HT-29 (cell line): ENCODE measurements at places on chromosomes 4 and X.

GRCh38 chr4:144645102-144645630, 790 bp upstream of the HHIP start:
- DNase-seq: no peak

GRCh38 chr4:11252149-11252548, 176.5 kb downstream of the HS3ST1 start:
- no peak for DNase-seq

- no peak for DNase-seq
Measured at GRCh38 chrX:149230689-149231088, 274.4 kb downstream of the IDS start.

DNA sequence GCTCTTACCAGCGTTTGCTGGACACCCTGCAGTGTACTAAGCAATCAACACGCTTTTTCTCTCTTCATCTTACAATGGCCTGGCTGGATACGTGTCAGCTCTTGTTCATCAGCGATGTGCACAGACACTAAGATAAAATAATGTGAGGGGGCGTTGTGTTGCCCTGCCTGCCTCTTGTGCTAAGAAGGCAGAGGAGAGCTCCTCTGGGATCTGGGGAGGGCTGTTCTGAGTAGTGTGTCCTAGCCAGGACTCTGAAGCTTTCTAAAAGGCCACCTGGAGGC, 49.7 kb downstream of the NELFA start:
- no peak for DNase-seq

DNA sequence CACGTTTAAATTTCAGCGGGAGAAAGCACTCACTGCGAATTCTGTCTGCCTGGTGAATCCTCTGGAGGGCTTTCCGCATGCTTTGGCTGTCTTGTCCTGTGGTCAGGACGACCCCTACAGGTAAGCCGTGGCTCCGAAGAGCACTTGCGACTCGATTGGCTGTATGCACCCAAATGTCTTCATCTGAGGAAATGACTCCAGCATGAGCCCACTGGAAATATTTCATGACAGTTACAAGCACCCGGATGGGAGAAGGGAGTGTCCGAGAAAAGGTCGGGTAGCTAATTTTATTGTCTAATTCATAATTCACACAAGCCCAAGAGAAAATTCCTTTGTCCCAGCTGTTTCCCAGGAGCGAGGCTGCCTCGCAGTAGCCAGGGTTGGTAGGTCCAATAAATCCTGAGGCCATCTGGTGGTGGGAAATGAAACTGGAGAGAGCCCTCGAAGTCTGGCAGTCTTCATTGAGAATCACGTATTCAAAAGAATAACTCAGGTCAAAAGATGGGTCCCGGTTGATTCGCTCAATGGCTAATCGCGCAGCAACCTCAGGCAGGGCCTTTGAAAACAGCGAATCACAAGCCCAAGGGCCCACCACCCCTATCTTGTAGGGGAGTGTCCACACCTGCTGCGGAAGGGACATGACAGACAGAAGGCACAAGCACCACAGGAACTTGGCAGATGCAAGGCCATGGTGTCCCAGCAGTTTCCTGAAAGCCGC, 6.6 kb downstream of the GUCY2F start:
- DNase-seq: peak; percentile 55

- no peak for DNase-seq
Measured at GRCh38 chr4:1151541-1151940, 20.8 kb downstream of the SPON2 start.

- DNase-seq: no peak
Measured at GRCh38 chr4:126455865-126456264, 1141.1 kb downstream of the FAT4 start.

GRCh38 chr4:808860-809570, 16.9 kb downstream of the CPLX1 start:
- DNase-seq: no peak

DNA sequence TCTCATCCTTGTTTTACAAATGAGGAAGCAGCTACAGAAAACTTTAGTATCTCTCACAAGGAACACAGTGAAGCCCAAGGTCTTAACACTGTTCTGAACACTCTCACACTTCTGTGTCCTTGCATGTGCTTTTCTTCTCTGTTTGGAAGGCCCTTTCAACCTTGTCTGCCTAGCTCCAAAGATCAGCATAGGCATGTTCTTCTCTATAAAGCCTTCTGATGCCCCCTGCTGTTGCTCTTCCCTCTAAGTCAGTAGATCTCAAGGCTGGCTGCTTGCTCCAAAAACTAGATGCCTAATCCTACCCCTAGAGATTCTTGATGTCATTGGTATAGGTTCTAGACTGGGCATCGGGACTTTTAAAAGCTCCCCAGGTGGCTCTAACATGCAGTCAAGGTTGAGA, 5.9 kb downstream of the APOO start:
- DNase-seq: peak; percentile 73

- no peak for DNase-seq
Measured at GRCh38 chr4:180169394-180169793, 2073.8 kb upstream of the TENM3 start.

DNA sequence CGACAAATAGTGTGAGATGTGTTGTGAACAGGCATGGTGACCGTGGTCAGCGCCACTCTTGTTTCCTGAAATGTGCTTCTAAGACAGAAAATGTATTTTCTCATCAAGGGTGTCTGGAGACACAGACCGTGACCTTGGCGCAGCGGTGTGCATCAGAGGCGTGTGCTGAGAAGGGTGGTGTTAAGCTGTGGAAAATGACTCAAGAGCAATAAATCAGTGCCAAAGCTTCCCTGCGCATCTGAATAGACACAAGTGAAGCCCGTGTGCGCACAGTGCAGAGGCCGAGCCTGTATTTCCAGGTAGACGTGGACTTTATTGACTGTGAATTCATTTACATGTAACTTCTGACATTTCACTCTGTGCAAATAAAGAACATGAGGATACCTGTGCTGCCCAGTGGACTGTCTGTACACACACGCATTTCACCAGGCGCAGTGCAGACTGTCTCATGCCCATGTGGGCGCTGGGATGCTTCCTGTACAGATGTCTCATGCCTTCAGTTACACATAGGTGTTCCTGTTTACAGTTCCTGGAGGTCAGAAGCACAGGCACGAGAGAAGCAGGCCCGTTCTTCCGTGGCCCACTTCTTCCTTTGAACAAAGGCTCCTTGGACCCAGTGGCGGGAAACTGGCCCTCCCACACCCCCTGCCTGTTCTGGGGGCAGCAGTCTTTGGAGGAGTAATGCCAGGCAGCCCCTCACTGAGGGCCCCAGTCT, 31.9 kb downstream of the NSG1 start:
- no peak for DNase-seq

DNA sequence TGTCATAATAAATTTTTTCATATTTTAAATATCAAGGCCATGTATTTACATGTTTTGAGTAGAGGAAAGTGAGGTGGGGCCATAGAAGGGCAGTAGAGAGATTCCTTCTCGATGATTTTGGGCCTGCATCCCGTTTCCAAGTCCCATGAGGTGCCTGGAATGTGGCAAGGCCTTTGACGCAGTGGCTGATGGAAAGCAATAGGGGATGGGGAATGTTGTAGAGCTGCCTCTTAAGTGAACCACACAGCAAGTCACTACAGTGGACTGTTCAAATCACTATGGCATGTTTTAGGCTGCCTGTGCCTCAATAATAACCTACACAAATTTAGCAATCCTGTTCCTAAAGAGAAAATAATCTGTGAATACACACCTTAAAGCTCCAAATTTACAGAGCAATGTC, 48.3 kb downstream of the ANXA5 start:
- DNase-seq: no peak

GRCh38 chr4:40978548-40978947, 228.8 kb downstream of the NSUN7 start:
- DNase-seq: no peak

DNA sequence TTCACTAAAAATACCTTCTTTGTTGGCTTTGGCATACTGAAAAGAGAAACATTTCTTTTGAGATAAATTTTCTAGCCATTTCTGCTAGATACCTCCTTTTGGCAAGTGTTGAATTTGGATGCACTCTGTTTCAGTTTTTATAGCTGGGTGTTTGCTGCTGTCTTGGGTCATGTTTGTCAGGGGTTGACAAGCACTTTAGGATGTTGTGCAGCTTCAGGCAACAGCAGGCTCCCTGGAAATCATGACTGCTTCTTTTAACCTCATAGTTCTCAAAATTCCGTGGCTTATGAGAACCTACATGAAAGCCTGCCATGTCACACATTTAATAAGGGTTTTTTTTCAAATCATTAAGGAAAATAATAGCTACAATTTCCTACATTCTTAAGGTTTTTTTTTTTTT, 36.7 kb downstream of the CCSER1 start:
- DNase-seq: no peak

DNA sequence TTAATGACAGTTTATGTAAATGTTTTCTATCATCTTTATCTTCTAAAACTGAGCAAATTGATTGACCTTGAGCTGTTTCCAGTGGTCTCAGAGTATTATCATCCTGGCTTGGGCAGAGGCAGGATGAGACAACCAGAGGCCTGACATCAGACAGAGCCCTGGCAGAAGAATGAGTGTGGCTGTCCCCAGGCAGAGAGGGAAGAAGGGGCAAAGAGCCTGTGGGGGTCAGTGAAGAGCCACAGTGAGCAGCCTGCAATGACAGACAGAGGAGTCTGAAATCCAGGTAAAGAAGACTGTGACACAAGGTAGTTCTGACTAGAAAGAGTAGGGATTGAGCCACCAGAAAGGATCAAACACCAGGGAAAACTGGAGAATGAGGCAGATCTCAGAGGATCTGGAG, 182.4 kb upstream of the ARSJ start:
- DNase-seq: no peak

DNA sequence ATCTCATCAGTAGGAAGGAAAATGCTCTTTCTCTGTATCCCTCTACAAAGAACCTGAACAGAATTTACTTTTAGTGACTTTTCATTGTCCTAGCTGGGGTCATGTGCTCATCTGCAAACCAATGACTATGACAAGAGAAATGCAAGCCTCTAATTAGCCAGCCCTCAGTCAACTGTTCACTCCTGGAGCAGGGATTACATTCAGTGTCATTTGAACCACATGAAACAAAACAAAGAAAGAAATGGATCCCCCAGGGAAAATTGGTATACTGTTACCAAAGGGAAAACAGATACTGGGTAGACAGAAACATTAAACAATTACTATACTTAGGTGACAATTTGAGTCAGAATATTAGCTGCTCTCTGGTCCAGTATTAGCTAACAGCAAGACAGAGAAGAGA, 173.6 kb downstream of the RCHY1 start:
- no peak for DNase-seq

DNA sequence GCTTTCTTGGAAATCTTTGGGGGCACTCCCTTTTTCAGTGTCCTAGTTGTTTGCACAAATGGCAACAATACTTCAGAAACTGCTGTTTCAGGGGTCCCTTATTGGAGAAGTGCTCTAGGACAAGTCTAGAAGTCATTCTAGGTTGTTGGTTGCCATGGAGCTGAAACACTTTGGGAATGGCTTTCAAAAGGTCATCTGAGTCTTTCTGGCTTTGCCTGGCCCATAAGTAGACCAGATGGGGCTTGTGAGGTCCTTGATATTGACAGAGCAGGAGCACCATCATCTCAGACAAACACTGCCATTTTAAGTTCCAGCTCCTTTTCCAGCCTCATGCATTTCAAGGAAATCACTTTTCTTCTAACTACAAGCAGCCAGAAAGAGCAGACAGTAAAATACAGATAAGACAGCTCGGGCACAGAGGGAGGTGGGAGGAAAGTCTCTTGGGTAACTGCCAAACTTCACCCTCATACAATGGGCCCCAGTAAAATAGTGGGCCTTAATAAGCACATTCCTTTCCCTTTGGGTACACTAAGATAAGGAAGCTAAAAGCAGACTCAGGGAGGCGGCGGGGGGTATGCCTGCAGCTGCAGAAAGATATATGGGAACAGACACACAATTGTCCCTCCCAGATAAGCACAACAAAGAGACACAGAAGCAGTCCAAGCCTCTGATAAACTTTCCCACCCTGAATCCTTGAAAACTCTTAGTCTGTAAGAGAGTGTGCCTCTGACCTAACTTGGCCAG, 8.5 kb upstream of the NXF3 start:
- DNase-seq: no peak

- no peak for DNase-seq
Measured at GRCh38 chr4:112213856-112214255, 17.7 kb upstream of the AP1AR start.

- DNase-seq: no peak
Measured at GRCh38 chr4:139009702-139010101, 5.9 kb upstream of the NOCT start.

DNA sequence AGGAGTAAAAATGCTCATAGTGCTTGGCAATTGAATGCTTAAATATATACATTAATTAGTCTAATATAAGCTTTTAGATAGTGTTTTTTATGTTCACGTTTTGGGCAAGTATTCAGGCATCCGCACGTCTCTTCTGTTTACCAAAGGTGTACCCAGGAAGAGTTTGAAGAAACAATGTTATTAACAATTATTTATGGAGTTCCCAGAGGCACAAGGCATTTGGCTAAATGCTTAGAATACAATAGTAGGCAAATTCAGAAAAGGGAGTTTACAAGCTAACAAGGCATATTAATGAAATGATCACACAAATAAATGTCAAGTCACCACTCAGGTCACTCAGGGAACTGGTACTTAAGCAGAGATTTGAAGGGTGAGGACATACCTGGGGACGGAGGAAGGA, 294.8 kb downstream of the TENM3 start:
- no peak for DNase-seq

GRCh38 chr4:105241451-105241850, 94.8 kb downstream of the TET2 start:
- no peak for DNase-seq

GRCh38 chr4:48350871-48351270, 9.5 kb downstream of the SLAIN2 start:
- no peak for DNase-seq

GRCh38 chr4:156547439-156547838, 424.2 kb downstream of the PDGFC start:
- peak; percentile 26 for DNase-seq

GRCh38 chr4:142452161-142452855, 393.8 kb downstream of the INPP4B start:
- no peak for DNase-seq

- no peak for DNase-seq
Measured at GRCh38 chr4:53012738-53013137, 150.6 kb downstream of the RASL11B start.

- peak; percentile 57 for DNase-seq
Measured at GRCh38 chrX:153032397-153033118, 23.7 kb upstream of the PNMA3 start.

DNA sequence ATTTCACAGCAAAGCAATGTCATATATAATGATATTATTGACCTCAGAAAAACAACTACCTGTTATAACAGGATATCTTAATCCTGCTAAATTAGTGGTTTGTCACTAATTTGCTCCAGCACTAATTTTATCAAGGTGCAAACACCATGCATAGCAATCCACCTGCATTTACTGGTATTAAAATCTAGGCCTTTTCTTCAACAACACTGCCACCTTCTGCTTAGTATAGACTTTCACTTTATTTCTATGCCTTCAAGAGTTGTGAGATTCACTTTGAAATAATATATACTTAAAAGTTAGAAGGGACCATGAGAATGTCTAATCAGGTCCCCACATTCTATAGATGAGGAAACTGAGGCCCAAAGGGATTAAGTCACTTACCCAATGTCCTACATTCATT, 82.1 kb upstream of the IQCM start:
- DNase-seq: peak; percentile 43

GRCh38 chr4:88533937-88534750, 10.6 kb upstream of the PYURF start:
- no peak for DNase-seq

GRCh38 chrX:154751669-154752271, 893 bp upstream of the GAB3 start:
- DNase-seq: no peak

GRCh38 chr4:14562901-14563300, 439.4 kb upstream of the CPEB2 start:
- DNase-seq: no peak

- peak; percentile 17 for DNase-seq
Measured at GRCh38 chr4:47490550-47490949, 5.5 kb downstream of the ATP10D start.
